Urinary bladder (tissue), 4 donors: ENCODE measurements at places on chromosomes 6 and 20.

DNA sequence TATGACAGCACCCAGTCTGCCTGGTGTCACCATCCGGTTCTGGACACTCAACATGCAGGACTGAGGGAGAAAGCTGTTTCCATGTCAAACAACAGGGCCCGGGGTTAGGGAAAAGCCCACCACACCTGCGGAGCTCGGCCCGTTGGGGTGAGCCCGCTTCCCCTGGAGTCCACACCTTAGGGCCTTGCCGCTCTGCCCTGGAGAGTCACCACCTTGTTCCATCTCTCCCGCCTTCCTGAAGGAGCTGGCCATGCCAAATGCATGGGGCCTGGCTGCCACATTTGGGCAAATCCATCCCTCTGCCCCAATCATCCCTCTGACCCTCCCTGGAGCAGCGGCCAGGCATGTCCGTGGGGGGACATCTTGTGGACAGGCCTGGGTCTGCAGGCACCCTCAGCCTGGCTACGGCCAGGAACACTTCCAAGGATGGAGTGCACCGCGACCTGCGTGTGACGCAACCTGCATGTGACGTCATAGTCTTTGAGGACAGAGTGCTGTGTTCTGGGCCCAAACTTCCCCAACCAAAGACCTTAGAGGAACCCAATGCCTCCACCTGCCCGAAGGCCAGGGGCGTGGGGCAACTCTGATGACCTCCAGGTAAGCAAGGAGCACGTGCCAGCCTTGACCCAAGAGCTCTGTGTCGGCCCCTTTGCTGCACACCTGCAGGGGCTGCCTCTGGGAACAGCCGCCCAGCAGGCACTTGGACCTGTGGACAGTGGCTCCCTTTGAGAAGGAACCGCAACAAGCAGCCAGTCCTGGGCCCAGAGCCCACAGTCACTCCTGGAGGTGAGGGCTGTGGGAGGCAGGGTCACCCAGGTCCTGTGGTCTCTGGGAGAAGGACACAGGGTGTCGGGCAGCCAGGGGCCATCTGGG lies 1.7 kb downstream of the CABLES2 start:
- DNase-seq: no peak

DNA sequence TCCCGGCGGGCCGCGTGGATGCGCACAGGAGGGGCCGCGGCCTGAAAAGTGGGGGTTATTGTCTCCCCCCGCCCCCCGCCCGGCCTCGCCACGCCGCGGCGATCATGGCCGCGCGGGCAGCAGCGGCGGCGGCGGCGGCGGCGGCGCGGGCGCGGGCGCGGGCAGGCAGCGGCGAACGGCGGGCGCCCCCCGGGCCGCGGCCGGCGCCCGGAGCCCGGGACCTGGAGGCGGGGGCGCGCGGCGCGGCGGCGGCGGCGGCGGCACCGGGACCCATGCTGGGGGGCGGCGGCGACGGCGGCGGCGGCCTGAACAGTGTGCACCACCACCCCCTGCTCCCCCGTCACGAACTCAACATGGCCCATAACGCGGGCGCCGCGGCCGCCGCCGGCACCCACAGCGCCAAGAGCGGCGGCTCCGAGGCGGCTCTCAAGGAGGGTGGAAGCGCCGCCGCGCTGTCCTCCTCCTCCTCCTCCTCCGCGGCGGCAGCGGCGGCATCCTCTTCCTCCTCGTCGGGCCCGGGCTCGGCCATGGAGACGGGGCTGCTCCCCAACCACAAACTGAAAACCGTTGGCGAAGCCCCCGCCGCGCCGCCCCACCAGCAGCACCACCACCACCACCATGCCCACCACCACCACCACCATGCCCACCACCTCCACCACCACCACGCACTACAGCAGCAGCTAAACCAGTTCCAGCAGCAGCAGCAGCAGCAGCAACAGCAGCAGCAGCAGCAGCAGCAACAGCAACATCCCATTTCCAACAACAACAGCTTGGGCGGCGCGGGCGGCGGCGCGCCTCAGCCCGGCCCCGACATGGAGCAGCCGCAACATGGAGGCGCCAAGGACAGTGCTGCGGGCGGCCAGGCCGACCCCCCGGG lies 637 bp downstream of the ARID1B start:
- no peak for DNase-seq

- no peak for DNase-seq
Observed at GRCh38 chr6:82066196-82066595, 181.3 kb downstream of the IBTK start.

DNA sequence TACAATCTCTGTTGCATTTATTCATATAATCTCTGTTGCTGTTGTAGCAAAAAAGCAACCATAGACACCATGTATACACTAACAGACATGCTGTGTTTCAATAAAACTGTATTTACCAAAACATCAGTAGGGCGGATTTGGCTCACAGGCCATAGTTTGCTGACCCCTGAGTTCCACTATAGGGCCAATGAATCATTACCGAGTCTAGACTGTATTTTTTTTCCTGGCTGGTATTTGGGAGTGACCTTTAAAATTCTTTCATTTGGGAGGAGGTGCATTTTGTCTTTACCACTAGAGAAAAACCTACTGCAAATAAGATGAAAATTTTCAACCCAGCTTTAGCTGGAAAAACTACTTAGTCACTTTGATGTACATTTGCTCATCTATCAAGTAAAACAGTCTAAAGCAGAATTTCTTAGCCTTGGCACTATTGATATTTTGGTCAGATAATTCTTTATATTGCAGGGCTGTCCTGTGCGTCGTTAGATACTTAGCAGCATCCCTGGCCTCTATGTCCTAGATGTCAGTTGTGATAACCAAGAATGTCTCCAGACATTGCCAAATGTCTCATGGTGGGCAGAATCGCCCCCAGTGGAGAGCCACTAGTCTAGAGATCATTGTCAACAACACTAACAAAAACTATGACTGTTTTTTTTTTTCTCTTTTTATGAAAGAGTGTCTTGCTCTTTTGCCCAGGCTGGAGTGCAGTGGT lies 39.5 kb downstream of the DCBLD1 start:
- no peak for DNase-seq

DNA sequence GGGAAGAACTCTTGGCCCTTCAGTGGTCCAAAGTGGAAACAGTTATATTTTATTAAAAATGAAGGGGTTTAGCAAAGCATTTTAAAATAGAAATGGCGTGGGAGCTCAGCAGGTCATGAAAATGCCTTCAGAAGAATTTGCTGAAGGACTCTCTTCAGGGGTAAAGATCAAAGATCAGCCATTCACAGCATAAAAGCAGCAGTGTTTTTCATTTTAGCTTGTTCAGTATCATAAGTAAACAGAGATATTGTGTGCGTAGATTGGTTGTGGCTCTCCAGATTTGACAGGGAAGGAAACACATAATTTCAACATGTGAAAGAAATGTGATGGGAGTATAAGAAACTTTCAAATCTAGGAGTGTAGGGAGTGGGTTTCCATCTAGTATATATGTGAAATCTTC lies 519.2 kb upstream of the MAP3K7 start:
- DNase-seq: no peak

DNA sequence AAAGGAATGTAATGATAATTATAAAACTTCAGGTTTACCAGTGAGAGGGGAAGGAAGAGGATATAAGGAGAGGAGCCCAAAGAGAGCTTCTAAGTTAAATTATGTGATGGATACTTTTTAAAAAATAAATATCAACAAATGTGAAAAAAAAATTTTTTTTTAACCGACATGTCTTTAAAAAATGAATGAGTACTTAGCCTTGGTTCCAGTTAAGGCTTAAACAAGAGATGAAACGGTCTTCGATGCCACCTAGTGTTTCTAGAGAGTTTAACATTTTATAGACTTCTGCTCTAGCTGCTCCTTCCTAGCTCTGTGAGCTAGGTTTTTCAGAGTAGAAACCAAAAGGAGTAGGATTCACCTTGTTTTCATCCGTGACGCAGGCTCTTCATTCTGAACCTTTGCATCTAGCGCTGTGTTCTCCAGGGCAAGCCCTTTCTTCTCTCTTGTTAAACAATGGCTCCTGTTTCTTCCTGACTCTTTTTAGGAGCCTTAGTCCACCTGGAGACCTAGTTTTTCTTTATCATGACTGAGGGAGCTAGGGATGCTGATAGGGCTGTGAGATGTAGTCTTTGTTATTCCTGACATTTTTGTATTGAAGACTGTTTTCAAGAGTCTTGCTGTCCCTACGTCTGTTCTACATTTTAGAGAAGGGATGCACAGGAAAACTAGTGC lies 42.4 kb upstream of the GNRH2 start:
- DNase-seq: peak; percentile 29

GRCh38 chr6:1229301-1229700 lies 82.6 kb upstream of the FOXQ1 start:
- no peak for DNase-seq
